ENCODE measurements at places on chromosomes 12 and 14.

GRCh38 chr14:24965934-24966578 is 83.9 kb downstream of the STXBP6 start:
- DNase-seq, result peak; percentile 82

GRCh38 chr12:58148405-58148804 is 207.0 kb downstream of the ATP23 start:
- no peak for DNase-seq

DNA sequence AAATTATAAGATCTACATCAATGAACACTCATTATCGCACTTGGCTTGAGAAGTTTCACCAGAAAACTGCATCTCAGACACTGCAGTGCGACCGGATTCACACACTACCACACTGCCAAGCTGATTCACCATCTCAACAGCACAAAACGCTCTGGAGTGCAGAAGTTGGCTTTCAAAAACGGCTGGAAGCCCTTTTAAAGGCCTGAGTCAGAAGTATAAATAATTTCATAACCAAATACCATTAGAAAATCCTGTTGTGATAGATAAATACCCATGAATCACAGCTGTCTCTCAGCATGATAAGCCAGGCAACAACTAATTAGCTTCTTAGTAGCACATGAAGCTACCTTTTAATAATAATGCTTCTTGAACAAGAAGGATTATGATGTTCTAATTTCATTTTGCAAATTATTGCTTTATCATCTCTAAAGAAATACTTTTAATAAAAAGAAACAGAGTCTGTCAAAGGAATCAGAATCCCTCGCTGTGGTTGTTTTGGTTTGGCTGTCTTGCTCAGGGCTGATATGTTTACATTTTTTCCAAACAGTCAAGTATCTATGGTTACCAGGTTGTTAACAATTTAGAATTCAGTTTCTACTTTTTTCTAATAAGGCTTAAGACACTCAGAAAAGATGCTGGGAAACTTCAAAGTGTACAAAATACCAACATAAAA is 51.2 kb downstream of the SLC2A13 start:
- peak; percentile 80 for DNase-seq

GRCh38 chr14:89432226-89432625 is 15.2 kb upstream of the FOXN3 start:
- DNase-seq, result no peak

DNA sequence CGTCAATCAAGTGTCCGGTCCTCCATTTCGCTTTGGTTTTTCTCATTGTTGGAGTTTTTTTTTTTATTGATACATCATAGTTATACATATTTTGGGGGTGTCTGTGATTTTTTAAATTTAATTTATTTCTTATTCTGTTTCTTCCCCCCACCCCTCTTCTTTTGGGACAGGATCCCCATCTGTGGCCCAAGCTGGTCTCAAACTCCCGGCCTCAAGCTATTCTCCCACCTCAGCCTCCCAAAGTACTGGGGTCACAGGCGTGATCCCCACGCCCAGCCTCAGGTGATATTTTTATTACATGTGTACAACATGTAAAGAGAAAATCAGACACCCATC is 51.3 kb upstream of the ZFP36L1 start:
- no peak for DNase-seq

- no peak for DNase-seq
Measured at GRCh38 chr14:89641495-89642175, 224.6 kb upstream of the FOXN3 start.

GRCh38 chr14:99357916-99358390 is 86.0 kb upstream of the BCL11B start:
- no peak for DNase-seq

DNA sequence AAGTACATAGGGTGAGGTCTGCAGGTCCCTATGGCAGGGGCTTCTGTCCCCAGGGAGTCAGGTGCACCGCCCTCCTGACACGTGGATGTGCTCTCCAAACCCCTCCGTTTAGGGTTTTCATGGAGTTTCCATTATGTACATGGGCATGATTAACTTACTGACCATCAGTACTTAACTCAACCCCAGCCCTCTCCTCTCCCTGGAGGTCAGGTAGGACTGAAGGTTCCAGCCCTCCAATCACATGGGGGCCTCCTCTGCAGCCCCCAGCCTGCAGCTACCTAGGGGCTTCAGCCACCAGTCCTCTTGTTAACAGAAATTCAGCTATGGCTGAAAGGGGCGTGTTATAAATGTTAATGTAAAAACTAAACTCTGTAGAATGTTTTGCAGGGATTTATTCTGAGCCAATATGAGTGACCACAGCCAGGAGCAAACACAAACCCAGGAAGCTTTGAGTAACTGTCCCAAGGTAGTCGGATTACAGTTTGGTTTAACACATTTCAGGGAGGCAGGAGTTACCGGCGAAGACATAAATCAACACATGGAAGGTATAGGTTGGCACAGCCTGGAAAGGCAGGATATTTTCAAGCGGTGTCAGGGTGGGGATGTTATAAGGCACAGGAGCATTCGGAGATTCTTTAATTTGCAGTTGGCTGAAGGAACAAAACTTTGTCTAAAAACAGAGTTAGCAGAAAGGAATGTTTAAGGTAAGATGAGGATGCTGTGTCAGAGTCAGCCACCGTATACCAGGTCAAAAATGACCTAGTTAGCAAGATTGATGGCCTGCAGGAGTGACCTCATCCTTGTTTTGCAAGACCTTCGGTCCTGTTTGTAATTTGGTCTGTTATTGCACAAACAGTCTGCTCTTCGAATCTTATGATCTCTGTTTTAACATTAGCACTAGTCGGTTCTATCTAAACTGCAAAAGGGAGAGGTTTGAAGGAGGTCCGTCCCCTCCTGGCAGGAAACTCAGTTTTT is 75.2 kb downstream of the TNFAIP2 start:
- DNase-seq, result peak; percentile 20

DNA sequence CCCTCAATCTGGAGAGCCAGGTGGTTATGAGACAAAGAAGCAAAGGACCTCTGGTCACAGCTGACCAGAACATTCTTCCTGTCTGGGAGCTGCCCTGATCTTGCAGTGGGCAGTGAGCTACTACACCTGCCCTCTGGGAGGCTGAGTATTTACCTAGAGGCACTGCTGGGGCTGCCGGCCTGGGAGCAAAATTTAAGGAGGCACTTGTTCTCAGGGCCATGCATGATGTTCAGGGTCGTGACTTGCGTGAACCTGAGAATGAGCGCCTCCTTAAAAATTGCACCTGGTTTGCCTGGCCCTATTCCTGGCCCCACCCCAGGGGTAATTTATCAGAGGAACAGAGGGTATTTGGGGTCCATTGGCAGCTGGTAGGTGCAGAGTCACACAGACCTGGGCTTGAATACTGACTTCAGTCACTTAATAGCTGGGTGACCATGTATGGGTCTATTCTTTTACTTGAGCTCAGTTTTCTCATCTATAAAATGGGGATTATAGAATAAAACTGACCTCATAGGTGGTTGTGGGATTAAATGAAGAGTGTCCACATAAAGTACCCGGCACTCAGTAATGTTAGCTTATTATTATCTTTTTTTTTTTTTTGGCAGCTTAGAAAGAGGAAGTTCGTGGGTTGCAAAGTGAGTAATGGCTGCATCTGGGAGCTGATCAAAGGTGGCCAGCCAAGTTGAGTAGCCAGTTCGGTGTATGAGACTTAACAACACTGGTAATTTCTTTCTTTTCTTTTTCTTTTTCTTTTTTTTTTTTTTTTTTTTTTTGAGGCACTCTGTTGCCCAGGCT is 107.4 kb upstream of the MED13L start:
- no peak for DNase-seq

DNA sequence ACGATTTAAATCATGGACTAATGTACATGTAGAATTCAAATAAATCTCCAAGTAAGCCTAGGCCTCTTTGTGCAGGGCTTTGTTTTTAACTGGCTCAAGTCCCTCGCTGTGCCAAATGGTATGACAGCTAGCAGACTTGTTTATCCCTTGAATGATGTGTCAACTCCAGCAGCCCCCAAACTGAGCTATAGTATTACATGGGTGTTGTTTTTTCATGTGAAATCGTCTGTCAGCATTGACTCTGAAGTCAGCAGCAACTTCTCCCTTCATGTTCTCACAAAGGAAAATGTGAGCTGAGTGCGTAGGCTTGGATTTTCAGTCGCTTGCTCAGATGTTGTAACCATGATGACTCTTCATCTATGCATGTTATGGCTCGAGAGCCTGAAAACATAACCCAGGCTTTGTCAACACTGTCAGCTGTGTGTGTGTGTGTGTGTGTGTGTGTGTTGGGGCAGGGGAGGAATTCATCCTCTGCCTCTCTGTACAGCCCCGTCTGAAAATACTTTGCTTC is 73.3 kb downstream of the PTHLH start:
- no peak for DNase-seq

- DNase-seq, result no peak
Measured at GRCh38 chr12:9179781-9180180, 28.4 kb downstream of the PZP start.

DNA sequence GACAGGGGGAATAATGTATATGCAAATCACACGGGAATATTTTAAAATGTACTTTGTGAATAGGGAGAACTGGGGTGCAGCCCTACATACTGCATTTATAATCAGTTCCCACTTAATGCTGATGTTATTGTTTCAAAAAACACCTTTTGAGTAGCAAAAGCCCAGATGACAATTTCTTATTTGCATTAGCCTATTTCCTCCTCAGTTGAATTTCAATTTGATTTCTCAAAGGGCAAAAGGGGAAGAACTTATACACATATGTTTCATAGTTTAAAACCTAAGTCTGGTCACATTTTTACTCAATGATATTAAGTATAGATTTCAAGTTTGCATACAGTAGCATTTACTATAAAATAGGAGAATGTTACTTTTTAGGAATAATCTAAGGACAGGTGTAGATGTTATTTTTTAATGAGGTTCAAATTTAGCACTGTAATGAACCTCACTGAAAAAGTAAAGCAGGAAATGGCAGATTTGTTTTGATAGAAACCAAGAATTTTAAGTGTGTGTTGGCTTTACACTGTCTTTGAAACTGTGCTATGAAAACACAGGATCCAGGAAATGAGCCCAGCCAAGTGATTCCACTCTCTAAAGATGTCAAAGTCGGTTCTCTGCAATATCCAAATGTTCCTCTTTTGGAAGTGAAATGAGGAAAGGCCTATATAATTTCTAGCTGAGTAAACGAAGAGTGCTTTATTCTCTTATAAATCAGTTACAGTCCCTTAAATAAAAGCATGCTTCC is 367.4 kb downstream of the BTG1 start:
- DNase-seq, result no peak

GRCh38 chr14:68550338-68550715 is 242.5 kb downstream of the ZFP36L1 start:
- no peak for DNase-seq

DNA sequence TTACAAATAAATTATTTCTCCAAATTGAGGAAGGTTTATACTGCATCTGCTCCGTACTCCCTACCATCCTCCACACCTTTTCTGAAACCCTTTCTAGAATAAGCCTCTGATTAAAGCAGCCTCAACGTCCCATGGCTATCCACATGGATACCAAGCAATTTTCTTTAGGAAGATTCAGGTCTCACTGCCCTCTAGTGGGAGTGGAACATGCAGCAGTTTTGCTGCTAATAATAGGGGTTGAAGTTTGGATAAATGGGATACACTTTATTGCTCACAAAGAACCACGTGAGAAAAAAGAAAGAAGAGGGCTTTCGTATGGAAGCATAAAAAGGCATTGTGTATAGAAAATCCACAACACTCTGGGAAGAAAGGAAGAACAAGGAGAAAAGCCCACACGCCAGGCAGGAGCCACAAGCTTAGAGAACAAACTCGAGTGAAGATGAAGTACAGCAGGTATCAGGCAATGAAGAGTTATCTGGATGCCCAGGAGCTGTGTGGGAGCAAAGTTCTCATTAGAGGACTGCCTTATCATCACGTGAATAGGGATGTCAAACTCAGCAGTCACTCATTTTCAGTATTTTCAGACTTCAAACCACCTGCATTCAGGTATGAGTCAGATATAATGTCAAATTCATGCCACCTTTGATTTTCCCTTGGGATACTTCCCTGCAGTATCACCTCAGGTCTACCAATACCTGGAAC is 45.8 kb downstream of the CCER1 start:
- DNase-seq, result peak; percentile 61

- no peak for DNase-seq
Measured at GRCh38 chr12:80264891-80265290, 165.6 kb downstream of the OTOGL start.

DNA sequence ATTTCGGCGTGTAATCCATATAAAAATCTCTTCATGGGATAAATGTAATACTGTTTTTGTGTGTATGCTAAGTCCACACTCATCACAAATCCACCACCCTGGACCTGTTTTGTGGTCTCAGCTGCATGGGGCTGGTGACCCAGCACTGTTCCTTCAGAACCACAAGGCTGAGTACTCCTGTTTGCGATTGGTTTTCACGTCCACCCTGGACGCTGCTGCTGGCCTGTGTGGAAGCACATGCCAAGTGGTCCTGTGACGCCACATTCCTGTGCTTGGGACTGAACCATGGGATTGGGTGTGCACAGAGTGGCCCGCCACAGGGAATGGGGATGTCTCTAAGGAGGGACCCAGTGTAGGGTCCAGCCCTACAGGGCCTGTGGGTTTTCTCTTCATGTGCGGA is 4.3 kb downstream of the PUS1 start:
- DNase-seq, result no peak

GRCh38 chr12:125330645-125331341 is 265.6 kb downstream of the AACS start:
- DNase-seq, result peak; percentile 45

- peak; percentile 27 for DNase-seq
Measured at GRCh38 chr14:35369701-35370191, 34.8 kb downstream of the NFKBIA start.

DNA sequence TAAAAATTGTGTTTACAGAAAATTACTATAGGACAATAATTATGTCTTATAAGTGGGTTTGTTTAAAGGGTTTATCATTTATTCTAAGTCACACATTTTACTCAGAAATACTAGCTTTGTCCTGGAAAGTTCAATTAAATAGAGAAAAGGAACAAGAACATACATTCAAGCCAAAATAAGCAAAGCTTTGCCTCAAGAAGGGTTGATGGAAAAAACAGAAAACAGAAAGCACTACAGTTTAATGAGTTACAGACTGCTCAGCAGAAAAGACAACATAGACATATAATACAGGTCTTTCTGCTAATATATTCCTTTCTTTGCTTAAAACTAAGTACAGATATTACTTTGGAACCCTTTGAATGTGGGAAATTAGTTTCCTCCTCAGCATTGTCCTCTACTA is 703.0 kb upstream of the LRFN5 start:
- no peak for DNase-seq

- no peak for DNase-seq
Measured at GRCh38 chr12:127550271-127550670, 716.7 kb upstream of the TMEM132C start.

Measured in NCI-H460 (cell line).